A673 (cell line): ENCODE measurements at places on chromosomes 2 and 18. TPM values are rescaled to one million over a fixed set of nuclear protein-coding genes. Genes with fewer than 3 reads are reported as not detected.

- no peaks in the 10 kb centered on the region for H3K27me3 ChIP-seq
- no peak for DNase-seq
- peaks cover 17% of the 10 kb centered on the region for H3K4me1 ChIP-seq
- no peak overlapping the region for H3K4me3 ChIP-seq
- no peaks in the 10 kb centered on the region for H3K36me3 ChIP-seq
These were observed 15.2 kb upstream of the SCYGR1 start for GRCh38 chr2:227402959-227403358.

DNA sequence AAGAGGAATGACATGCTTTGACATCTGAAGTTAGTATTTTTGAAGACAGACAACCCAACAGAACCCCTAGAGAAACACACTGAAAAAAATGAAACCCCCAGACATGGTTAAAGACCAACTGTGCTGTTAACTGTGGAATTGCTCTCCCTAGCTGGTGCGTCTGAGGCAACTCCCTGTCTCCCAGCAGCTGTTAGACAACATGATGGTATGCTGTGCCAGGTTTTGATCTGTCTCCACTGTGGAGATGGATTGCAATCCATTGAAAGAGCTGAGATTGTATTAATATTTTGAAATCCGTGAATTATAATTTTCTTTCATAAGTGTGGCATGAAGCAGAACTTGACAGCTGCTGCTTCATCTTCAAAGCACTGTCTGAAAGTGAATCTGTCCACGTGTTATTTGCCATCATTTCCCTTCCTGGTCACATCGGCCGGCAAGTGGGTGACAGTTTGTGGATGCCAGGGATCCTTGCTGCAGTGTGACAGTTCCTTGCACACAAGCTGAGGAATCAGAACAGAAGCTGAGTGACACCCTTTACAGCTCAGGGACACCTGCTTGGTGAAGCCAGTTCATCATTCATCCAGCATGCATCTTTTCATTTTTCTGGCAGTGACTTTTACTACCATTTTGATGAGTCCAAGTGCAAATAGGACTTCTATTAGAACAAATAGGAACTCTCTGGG is 58.2 kb upstream of the ACSL3 start:
- H3K36me3 ChIP-seq: no peaks in the 10 kb centered on the region
- H3K27ac ChIP-seq: no peak overlapping the region
- no peaks in the 10 kb centered on the region for H3K27me3 ChIP-seq
- DNase-seq: no peak
- no peak overlapping the region for H3K4me3 ChIP-seq

DNA sequence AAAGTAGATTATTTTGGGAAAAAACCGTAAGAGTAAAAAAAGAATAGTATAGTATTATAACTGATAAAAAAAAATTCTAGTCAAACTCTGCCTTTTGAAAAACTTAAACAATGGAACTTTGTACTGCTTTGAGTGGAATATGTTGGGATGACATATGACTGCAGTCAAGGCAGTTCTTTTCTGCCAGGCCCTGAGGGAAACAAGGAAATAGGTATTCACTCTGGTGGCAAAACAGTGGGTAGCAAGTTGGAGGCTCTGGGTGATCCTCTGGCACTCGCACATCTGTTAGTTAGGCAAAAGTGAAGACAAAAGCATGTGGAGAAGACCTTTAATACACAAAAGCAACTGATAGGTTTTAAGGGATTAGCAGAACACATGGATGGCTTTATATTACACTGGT is 102.2 kb downstream of the ARHGEF33 start:
- no peak for DNase-seq
- H3K4me3 ChIP-seq: no peak overlapping the region
- no peaks in the 10 kb centered on the region for H3K27me3 ChIP-seq
- peaks cover 8% of the 10 kb centered on the region for H3K36me3 ChIP-seq
- H3K27ac ChIP-seq: no peak overlapping the region

GRCh38 chr18:23502516-23503037 is 734 bp upstream of the RMC1 start:
- H3K36me3 ChIP-seq: no peaks in the 10 kb centered on the region
- peak overlapping the region; percentile 87 for H3K27ac ChIP-seq
- H3K27me3 ChIP-seq: no peaks in the 10 kb centered on the region
- H3K4me3 ChIP-seq: peak overlapping the region; percentile 76
- DNase-seq: no peak

Gene SOWAHC
- total RNA-seq: 10.6 and 13.1 TPM in 2 replicates

Gene SEMA4F
- total RNA-seq: 3.8 and 4.1 TPM in 2 replicates

Gene ITPRIPL1
- 23.5 and 23.9 TPM in 2 replicates for total RNA-seq

- no peak for DNase-seq
- H3K4me1 ChIP-seq: no peaks in the 10 kb centered on the region
- H3K36me3 ChIP-seq: no peaks in the 10 kb centered on the region
- H3K27me3 ChIP-seq: no peaks in the 10 kb centered on the region
- H3K4me3 ChIP-seq: no peak overlapping the region
- H3K27ac ChIP-seq: no peak overlapping the region
These were observed 73.1 kb downstream of the DNAH7 start for GRCh38 chr2:195995499-195995898.

DNA sequence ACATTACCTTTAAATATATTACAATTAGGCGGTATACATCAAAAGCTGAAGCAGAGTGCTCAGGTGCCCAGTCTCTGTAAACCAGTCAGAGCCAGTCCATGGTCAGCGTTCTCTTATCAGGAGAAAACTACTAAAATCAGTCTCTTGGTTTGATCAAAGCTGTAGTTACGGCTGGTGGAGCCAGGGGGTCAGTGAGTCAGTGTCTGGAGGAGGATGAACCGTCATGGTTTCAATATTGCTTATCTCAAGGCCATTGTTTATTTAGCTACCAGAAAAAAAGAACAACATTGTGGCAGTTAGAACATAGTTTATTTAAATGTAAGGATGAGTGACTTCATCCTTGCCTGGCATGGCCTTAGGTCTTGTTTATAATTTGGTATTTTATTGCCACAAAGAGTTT is 71.3 kb upstream of the NYAP2 start:
- no peak for DNase-seq
- no peaks in the 10 kb centered on the region for H3K4me1 ChIP-seq
- H3K27me3 ChIP-seq: no peaks in the 10 kb centered on the region
- no peaks in the 10 kb centered on the region for H3K36me3 ChIP-seq
- no peak overlapping the region for H3K4me3 ChIP-seq

- no peaks in the 10 kb centered on the region for H3K36me3 ChIP-seq
- H3K27me3 ChIP-seq: no peaks in the 10 kb centered on the region
- no peak overlapping the region for H3K4me3 ChIP-seq
- no peak for DNase-seq
These were observed 278.6 kb upstream of the KYNU start for GRCh38 chr2:142598846-142599245.

DNA sequence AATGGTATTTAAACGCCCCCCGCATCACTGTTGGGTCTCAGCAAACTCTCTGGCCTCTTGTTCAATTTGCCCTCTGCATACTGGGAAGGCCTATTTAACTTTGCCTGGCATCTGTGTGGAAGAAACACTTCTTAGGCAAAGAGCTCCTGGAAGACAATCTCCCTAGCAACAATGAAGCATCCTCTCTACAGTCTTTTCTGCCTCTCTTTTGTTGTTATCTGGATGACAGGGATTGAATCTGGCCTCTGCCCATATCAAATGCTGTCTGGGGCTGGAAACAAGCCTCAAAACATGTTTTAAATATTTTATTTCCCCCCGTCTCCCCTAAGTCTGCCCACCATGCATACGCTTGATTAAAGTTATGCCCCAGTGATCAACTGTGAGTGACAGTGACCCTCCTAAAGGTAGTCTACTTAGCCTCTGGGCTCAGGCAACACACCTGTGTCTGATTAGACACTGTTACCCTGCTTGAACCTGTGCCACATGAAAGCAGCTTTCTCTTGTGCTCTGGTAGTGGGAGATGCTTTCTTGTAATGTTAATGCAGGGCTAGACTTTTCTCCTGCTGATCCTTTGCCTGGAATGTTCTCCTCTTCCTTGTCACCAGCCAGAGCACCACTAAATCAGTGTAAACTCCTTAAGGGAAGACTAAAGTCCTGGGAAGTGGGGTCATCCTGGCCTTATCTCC is 34.9 kb downstream of the CDC42EP3 start:
- H3K4me1 ChIP-seq: peaks cover under 1% of the 10 kb centered on the region
- H3K36me3 ChIP-seq: no peaks in the 10 kb centered on the region
- H3K4me3 ChIP-seq: no peak overlapping the region

Gene SCN1A
- total RNA-seq: 0.62 and 0.83 TPM in 2 replicates

DNA sequence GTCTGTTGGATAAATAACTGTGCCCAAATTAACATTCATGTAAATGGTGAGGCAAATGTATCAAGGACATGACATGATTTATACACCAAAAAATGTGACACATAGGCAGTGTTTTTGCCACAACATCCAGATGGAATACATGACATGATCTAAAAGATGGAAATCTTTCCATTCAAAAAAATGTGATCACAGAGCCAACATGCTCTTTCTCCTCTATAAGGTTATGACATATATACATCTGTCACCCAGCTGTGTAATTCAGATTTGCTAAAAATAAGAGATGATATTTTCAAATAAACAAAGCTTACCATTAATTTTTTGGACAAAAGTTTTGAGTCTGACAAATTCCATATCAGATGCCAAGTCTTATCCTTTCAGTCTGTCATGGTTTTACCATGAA is 95.5 kb upstream of the COL3A1 start:
- H3K27ac ChIP-seq: no peak overlapping the region
- no peak for DNase-seq
- H3K36me3 ChIP-seq: no peaks in the 10 kb centered on the region
- H3K27me3 ChIP-seq: no peaks in the 10 kb centered on the region
- no peak overlapping the region for H3K4me3 ChIP-seq

DNA sequence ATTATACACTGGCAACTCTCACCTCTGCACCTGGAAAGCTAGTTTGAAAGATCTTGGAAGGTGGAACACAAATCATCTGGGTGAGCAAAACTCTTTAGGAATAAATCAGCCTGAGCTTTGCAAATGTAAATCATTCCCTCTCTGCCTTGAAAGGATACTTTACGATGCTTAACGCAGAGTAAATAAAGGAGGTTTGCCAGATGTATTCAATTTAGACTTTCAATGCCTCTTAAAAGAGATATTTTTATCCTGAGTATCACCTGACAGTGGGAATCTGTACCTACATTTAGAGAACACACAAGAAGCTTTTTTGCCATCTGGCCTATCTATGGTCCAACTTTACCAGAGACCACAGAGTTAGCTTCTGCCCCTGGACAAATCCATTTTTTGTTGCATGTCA is 983.2 kb upstream of the CDH2 start:
- H3K4me1 ChIP-seq: no peaks in the 10 kb centered on the region
- no peaks in the 10 kb centered on the region for H3K36me3 ChIP-seq
- DNase-seq: no peak
- no peaks in the 10 kb centered on the region for H3K27me3 ChIP-seq
- H3K27ac ChIP-seq: no peak overlapping the region

DNA sequence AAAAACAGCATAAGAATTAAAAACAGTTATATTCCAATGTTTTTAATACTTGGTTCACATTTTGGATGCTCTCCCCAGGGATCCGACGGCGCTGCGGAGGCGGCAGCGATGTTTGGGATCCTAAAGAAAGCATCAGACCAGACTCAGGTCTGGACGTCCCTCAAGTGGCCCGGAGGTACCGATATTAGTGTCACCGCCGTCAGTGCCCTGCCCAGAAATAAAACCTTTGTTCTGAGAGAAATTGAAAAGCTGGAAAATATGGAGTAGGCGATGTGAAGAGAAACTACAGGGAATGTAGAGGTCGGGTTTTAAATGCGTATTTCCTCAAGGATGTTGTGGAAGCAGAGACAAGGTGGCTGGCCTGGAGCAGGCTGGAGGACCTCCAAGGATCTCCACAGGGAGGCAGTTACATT is 683 bp upstream of the TBC1D8 start:
- no peaks in the 10 kb centered on the region for H3K36me3 ChIP-seq
- H3K27me3 ChIP-seq: no peaks in the 10 kb centered on the region
- peak overlapping the region; percentile 67 for H3K4me3 ChIP-seq
- peak overlapping the region; percentile 63 for H3K27ac ChIP-seq
- peak; percentile 18 for DNase-seq

Gene EML6
- 1.7 and 1.9 TPM in 2 replicates for total RNA-seq

Gene EVX2
- 0.41 and 0.70 TPM in 2 replicates for total RNA-seq

DNA sequence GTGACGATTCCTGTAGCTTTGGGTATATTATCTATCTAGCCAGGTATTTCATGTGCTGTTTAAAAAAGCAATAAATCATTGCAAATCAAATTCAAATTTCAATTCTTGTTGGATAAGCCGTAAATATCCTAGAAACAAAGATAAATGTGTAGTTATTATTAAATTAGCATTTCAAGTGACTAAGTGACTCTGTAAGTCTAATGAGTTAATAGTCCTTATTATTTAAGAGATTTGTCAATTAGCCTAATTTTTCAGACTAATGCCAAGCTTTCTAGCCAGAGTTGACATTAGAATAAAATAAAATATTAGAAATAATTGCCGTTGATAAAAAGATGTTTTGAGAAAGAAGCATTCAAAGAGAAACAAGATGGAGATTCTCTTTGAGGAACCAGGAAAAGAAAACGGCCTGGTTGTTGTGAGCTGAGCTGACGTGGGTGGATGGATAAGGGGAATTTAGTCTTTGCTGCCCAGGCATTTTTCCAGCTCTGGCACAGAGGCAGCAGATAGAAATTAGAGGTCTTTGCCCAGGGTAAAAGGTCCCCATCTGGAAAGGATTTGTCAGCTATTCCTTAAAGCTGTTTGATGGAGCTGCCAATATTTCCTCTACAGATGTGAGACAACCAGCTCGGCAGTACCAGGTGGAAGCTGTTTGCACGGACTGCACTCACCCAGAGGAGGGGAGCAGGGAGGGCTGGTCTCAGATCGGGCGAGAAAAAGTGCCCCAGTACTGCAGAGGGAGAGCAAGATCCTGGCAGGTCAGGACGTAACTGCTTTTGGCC is 117.3 kb upstream of the SEC11C start:
- no peak for DNase-seq
- H3K36me3 ChIP-seq: no peaks in the 10 kb centered on the region
- no peak overlapping the region for H3K27ac ChIP-seq
- no peak overlapping the region for H3K4me3 ChIP-seq

- H3K27ac ChIP-seq: peak overlapping the region; percentile 68
- DNase-seq: peak; percentile 46
- H3K36me3 ChIP-seq: no peaks in the 10 kb centered on the region
- no peaks in the 10 kb centered on the region for H3K27me3 ChIP-seq
These were observed 4.9 kb downstream of the ANTXR1 start for GRCh38 chr2:69017835-69018234.

DNA sequence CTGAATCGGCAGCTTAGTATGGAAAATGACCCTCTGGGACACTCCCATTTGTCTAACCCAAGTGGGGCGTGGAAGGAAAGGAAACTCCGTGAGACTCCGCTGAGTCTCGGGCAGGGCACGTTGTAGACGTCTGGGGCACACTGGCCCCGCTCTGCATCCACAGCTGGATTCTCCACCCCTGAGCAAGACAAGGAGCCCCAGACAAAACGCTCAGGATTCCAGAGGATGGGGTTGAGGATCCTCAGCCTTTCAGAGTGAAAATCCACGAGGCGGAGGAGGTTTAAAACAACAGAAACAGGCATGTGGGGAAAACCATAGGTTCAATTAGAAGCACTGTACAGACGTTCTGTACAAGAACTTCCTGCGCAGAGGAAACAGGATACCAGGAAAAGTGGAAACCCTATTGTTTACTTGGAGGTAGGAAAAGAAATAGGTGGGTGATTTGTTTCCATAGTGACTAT is 124.9 kb upstream of the ZNF236 start:
- H3K36me3 ChIP-seq: no peaks in the 10 kb centered on the region
- H3K4me1 ChIP-seq: no peaks in the 10 kb centered on the region
- no peak for DNase-seq
- no peaks in the 10 kb centered on the region for H3K27me3 ChIP-seq

GRCh38 chr2:183078163-183078463 is 434 bp upstream of the DUSP19 start:
- peaks cover 10% of the 10 kb centered on the region for H3K4me1 ChIP-seq
- DNase-seq: no peak
- no peaks in the 10 kb centered on the region for H3K27me3 ChIP-seq
- peak overlapping the region; percentile 67 for H3K4me3 ChIP-seq

GRCh38 chr2:228065686-228066085 is 115.8 kb downstream of the SPHKAP start:
- no peak for DNase-seq
- no peak overlapping the region for H3K4me3 ChIP-seq
- H3K27ac ChIP-seq: no peak overlapping the region
- H3K36me3 ChIP-seq: no peaks in the 10 kb centered on the region
- no peaks in the 10 kb centered on the region for H3K27me3 ChIP-seq
- H3K4me1 ChIP-seq: no peaks in the 10 kb centered on the region
